ENCODE measurements at places on chromosomes 12 and 14.

DNA sequence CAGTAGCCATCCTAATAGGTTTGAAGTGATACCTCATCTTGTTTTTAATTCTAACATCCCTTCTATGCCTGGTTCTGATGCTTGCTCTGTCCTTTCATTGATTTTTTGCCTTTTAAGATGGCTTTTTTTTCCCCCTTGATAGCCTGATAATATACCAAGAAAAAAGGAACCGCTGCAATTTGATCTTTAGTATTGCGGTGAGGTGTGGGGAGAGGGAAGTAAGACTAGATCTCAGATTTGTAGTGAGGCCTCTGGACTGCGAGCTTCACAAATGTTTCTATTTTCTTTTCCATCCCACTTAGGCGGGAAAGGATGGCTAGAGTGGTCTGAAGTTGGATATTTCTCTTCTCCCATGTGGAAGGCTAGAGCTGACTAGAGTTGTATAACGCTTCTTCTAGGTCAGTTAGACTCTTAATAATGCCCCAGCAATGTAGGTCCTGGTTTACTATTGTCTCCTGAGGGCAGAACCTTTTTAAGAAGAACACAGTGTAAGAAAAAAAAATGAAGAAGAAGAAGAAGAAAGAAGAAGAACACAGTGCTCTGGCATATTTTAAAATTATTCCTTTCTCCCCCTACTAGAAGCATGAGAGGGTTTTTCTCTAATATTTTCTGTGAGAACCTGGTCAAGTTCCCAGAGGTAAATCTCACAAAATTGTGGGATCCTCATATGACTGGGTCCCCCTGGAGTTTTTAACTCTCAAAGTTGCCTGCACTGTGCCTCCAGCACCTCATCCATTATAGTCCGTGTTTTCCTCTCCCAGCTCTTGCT is 11.9 kb upstream of the KLRB1 start:
- no peak for DNase-seq

DNA sequence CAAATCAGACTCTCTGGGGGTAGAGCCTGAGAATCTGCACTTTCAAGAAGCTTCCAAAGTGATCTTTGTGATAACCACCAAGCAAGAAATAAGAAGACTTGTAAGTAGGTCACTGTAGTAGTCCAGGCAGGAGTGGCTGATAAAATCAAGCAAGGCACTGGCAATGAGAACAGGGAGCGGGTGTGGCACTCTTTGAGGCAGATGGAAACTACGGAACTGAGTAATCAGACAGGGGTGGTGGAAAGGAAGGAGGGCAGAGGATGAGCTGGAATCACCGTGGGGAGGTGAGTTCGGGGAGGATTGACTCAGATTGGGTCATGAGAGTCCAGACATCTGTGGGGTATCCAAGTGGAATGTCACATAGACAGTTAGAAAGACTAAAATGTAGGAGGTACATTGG is 44.4 kb upstream of the PLXNC1 start:
- DNase-seq: no peak

DNA sequence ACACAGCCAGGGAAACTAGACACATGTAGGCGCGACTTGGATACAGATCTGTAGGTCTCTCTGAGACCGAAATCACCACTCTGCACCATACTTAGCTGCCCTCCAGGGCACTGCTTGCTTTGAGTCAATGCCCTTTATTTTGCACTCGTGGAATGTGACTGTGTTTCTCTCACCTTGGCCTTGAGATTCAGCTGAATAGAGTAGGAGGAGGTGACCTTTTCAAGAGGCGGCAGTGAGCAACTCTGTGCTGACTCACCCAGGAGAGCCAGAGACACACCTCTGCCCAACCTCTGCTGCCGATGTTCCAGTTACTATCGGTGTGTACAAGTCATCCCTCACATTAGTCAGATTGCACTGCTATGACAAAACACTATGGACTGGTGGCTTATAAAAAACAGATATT is 583.4 kb downstream of the VRK1 start:
- no peak for DNase-seq

GRCh38 chr14:72652179-72652578 is 241.7 kb downstream of the DPF3 start:
- no peak for DNase-seq

- no peak for DNase-seq
Observed at GRCh38 chr14:30078811-30079402, 151.3 kb upstream of the PRKD1 start.

- DNase-seq: no peak
Observed at GRCh38 chr12:59066445-59066844, 146.1 kb upstream of the LRIG3 start.

GRCh38 chr14:56580221-56580711 is 668 bp downstream of the TMEM260 start:
- DNase-seq: no peak

- DNase-seq: no peak
Observed at GRCh38 chr12:48994224-48995085, 4.7 kb downstream of the DDN start.

GRCh38 chr12:9856894-9857293 is 12.3 kb downstream of the CLEC2B start:
- DNase-seq: no peak

GRCh38 chr12:107399046-107399445 is 286.6 kb upstream of the PWP1 start:
- no peak for DNase-seq

GRCh38 chr14:75522224-75522982 is at the start of gene BATF:
TSS of gene BATF (plus strand) at chr14:75522469. CDS start at chr14:75522683, 214 bp downstream.
- DNase-seq: no peak

GRCh38 chr14:75350505-75351060 is 72.0 kb downstream of the FOS start:
- DNase-seq: no peak

GRCh38 chr12:69396041-69396440 is 36.5 kb downstream of the YEATS4 start:
- no peak for DNase-seq

DNA sequence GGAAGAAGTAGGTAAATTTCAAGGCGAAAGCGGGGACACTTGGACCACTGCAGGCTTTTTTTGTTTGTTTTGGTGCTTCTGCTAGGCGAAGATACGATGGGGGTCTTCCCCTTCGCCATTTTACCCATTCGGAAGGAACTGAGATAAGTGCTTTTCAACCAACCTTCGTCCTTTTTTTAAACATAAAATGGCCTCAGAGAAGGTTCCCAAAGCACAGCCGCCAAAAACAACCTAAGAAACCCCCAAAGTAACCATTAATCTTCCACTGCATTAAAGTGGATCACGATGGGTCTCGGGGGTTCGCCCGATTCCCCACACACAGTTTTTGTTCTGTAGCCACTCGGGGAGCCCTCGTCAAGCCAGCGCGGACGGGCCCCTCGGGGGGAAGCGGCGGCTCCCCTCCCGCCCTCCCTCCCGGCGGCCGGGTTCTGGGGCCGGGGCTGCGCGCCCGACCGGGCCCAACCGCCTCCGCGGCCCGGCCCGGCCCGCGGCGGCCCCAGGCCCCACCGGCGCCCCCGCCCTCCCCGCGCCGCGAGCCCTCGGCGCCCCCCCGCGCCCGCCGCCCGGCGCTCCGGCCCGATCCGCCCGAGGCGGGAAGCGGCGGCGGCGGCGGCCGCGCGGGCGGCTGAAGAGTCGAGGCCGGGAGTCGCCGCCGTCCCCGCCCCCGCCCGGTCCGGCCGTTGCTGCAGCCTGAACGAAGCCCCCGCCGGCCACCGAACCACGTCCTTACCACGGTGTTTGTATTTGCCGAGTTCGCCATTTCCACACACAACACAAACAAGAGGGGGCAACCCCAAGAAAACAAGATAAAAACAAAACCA is 790 bp downstream of the GTF2A1 start:
- peak; percentile 34 for DNase-seq

- DNase-seq: no peak
Observed at GRCh38 chr12:120651821-120652220, 11.4 kb downstream of the CABP1 start.

GRCh38 chr12:101570047-101570446 is 24.7 kb upstream of the MYBPC1 start:
- DNase-seq: peak; percentile 19

All from NCI-H1105 (cell line).